Dermis microvascular lymphatic vessel endothelial cell (primary cell): ENCODE measurements at places on chromosomes 3 and 15.
A peak's percentile ranks its signal among the peaks of the same experiment; 100 is the strongest.

- no peak for DNase-seq
These were observed 47.2 kb downstream of the CCDC12 start for GRCh38 chr3:46929324-46929723.

DNA sequence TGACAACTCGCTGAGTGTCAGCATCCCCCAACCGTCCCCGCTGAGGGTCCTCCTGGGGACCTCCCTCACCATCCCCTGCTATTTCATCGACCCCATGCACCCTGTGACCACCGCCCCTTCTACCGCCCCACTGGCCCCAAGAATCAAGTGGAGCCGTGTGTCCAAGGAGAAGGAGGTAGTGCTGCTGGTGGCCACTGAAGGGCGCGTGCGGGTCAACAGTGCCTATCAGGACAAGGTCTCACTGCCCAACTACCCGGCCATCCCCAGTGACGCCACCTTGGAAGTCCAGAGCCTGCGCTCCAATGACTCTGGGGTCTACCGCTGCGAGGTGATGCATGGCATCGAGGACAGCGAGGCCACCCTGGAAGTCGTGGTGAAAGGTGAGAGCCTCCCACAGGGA lies 35.4 kb downstream of the ACAN start:
- no peak for DNase-seq

GRCh38 chr3:9623148-9623547 lies 26.2 kb upstream of the MTMR14 start:
- no peak for DNase-seq

DNA sequence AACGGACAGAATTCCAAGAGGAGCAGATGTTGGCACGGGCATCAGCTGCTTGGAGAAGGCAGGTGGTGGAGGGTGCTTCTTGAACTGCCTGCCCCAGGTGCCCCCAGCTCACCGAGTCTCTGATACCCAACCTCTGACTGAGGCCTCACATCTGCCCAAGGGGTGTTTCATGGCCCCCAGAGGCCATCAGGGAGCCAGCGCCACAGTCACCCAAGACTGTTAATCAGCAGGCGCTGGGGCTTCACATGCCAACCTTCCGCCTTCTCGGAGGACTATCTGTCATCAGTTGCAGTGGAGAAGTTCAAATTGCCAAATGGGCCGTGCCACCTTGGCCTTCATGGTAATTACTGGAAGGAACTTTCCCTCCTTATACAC lies 61.9 kb upstream of the SLC6A1 start:
- DNase-seq: no peak

- peak; percentile 47 for DNase-seq
These were observed 30.8 kb downstream of the NRROS start for GRCh38 chr3:196670339-196670738.

DNA sequence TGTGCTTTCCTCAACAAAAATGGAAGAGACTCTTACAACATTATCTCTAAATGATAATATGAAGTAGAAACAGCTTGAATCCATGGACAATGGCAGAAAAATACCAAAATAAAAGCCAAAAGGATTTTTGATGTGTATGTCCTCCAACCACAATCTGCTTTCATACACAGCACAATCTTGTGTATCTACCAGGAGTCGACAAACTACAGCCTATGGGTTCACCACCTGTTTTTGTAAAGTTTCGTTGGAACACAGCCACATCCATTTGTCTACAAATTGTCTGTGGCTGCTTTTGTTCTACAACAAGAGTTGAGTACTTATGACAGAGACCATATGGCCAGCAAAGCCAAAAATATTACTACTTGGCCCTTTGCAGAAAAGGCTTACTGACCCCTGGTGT lies 88.7 kb upstream of the UBE2E2 start:
- DNase-seq: no peak

- DNase-seq: peak; percentile 4
These were observed 52.3 kb upstream of the CHRNA7 start for GRCh38 chr15:31977812-31978661.

DNA sequence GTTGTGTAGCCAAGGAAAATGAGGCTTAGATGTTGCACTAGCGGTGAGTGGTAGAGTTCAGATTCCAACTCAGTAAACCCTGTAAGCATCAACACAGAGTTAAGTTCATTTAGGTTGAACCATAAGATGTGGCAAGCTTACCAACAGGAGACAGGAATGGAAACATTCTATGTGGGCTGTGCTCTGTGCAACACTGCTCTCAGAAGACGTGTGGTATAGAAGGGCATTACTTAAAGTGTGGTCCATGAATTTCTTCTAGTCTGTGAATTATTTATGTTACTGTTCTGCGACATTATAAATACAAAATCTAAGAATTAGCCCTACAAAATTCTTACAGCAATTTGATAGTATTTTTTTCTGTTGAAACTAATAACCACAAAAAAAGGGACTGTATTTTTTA lies 213.3 kb downstream of the GRM7 start:
- no peak for DNase-seq
